NCI-H1417 treated with DMSO at 0.1 percent for 48 hours (cell line): ENCODE measurements at places on chromosomes 3 and 15.

- DNase-seq = no peak
These were observed 20.2 kb downstream of the SIN3A start for GRCh38 chr15:75431270-75431669.

GRCh38 chr15:52568601-52569585 is at the start of gene ARPP19:
Gene ARPP19, minus strand, starts transcription at chr15:52569030. Its CDS starts 138 bp downstream, at chr15:52568892.
- DNase-seq = peak; percentile 50

- no peak for DNase-seq
These were observed 48.8 kb downstream of the PDE8A start for GRCh38 chr15:85030301-85030929.

DNA sequence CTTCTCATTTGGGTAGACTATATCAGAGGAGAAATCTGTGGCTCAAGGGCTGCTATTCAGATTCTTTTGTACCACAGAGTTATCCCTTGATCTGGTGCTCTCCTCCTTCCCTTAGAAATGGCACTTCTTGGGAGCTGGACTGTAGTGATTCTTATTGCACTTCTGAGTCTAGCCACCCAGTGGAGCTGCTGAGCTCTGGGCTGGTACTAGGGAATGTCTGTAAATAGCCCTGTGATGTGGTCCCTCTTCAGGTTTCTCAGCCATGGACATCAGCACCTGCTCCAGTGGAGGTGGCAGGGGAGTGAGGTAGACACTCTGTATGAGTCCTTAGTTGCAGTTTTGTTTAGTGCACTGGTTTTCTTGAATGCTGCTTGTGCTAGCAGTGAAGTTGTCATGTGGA is 1292.6 kb downstream of the SI start:
- DNase-seq = no peak

- DNase-seq = no peak
These were observed 25.6 kb downstream of the FEM1B start for GRCh38 chr15:68303134-68303533.

DNA sequence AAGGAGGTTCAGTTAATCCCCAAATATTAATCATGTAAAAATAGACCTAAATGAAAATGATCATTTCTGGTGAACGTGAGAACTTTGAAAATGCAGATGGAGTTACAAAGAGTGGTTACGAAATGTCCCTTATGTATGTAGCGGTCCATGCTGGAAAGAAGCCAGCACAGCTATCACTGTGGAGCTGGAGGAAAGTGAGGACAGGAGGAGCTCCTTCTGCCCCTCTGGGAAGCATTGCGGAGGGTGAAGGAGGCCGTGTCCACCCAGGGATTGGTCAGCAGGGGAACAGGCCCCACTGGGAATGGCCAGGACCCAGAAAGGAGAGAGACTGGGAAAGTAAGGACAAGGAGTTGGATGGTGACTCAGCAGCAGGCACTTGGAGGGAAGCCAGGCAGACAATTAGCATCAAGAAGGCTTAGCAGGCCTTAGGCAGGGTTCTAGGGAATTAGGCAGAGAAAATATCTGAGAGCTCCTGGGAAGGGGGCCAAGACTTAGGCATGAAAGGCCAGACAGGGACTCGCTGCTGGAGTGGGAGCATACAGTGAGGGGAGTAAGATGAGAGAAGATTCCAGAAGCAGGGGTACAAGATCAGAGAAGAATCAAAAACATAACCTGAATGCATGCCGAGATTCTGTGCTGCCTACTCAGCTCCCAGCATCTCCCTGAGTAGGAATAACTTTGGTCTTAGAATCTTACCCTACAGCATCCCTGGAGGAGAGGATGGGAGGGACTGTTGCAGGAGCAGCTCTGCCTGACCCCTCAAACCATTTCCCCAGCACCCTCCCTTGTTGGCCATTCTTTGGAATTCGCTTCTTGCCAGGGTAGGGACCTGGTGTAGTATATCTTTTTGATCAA is 171.0 kb upstream of the UMPS start:
- no peak for DNase-seq
